Head of caudate nucleus (tissue), 42 donors: ENCODE measurements at places on chromosomes 5 and 9.

- no peak for DNase-seq
These were observed 16.4 kb downstream of the IL4 start for GRCh38 chr5:132690156-132690555.

DNA sequence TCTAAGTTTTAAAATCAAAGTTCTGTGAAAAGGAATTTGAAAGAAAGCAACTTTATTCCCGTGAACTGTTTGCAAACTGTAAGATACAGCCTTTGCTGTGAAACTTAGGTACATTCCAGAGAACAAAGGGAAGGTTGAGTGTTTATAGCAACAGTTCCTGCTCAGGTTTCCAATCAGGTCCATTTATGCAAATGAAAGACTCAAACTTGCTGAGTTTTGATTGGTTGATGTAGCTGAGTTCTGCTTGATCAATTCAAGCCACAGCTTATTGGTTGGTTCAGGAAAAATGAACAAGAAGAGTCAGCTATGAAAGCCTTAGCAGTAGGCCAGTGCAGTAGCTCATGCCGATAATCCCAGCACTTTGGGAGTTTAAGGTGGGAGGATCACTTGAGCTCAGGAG is 37.9 kb downstream of the SLC27A6 start:
- no peak for DNase-seq

- no peak for DNase-seq
These were observed 5.5 kb downstream of the PTBP3 start for GRCh38 chr9:112327718-112328450.

DNA sequence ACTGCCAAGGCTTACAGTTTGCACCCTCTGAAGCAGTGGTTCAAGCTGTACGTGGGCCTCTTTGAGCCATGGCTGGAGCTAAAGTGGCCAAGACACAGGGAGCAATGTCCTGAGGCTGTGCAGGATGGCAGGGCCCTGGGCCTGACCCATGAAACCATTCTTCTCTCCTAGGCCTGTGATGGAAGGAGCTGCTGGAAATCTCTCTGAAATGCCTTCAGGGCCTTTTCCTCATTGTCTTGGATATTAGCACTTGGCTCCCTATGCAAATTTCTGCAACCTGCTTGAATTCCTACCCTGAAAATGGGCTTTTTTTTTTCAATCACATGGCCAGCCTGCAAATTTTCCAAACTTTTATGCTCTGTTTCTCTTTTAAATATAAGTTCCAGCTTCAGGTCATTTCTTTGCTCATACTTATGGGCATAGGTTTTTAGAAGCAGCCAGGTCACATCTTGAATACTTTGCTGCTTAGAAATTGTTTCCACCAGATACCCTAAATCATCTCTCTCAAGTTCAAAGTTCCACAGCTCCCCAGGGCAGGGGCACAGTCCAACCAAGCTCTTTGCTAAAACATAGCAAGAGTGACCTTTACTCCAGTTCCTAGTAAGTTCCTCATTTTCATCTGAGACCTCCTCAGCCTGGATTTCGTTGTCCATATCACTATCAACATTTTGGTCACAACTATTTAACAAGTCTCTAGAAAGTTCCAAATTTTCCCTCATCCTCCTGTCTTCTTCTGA is 138.3 kb downstream of the OSTF1 start:
- no peak for DNase-seq

DNA sequence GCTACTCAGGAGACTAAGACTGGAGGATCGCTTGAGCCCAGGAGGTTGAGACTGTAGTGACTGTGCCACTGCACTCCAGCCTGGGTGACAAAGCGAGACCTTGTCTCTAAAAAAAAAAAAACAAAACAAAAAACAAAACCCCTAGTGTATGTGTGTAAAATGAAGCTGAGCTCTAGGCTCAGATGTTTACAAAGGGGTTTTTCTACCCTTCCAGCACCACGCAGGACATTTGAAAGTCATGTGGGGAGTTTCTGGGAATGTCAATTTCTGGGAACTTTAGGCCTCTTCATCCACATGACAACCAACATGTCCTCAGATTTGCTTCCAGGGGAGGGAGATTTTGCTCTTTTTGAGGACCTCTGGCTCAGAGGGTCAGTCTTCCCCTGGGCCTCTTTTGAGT is 42.4 kb upstream of the AIF1L start:
- no peak for DNase-seq

DNA sequence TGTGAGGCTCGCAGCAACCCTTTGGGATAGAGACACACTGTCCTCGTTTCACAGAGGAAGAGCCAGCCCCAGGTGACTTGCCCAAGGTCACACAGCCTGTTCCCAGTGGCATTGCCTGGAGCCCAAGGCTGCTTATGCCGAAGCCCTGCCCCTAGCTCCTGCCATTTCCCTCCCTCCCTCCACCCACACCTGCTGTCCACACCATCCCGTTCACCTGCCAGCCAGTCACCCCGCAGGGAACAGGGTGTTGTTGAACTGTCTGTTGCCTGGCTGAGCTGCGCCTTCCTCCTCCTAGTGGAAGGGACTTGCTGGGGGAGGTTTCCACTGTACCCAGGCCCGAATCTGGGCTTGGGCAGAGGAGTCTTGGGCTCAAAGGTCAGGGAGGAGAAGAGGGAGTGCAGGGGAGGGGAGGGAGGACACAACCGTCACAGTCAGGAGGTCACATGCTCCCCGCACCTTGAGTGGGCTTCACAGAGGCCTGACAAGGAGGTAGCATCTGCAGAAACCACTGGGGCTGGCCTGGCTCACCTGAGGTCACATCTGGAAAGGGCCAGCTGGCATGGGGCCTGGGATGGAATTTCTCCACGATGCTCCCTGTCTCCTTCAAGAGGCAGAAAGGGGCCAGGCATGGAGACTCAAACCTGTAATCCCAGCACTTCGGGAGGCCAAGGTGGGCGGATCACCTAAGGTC is 6.3 kb downstream of the TTC16 start:
- DNase-seq, result no peak

GRCh38 chr5:55868846-55869245 is 17.7 kb downstream of the IL31RA start:
- DNase-seq, result peak; percentile 17

- DNase-seq, result no peak
These were observed 83.0 kb downstream of the RGS3 start for GRCh38 chr9:113546566-113546965.

DNA sequence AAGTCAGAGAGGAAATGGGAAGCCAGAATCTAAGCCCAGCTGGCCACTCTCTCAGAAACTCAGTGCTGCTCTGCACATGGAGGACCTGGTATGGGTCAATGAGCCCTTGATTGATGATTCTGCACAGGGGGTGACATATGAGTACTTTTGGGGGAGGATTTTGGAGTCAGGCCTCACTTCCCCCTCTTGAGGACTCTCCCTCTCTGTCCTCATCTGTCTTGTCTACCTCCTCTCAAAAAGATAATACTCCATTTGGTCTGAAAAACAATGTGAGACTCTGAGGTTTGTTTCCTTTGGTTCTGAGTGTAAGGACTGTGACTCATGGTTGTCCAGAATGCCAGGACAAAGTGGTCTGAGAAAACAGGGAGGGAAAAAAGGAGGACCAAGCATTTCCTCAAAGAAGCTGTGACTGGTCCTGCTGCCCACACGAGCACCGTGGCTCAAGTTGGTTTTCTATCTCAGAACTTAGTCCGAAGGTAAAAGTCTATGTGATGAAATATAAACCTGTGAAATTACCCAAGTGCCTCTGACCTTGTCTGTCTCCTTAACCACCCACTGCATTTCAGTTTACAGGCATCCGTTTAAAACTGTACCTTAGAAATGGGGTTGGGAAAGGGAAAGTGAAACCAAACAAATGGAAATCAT is 11.1 kb downstream of the TTC39B start:
- no peak for DNase-seq
